ENCODE measurements at places on chromosomes 4 and X.

DNA sequence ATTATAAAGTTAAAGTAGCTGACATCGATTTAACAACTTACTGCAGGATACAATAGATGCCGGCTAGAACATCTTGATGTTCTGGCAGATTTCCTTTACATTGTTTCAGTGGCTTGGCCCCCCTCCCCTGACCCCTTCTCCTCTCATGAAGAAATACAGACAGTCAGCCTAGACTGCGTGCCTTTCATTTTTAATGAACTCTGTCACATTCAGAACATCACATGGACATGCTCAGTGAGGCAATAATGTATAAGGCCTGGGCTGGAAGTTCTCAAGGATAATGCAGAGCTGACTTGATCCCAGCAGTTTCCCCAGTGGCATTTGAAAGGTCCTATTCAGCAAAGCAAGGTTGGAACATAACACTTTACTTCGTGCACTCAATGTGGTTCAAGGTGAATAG is 239.2 kb downstream of the ANK2 start:
- no peak for DNase-seq

GRCh38 chr4:105679186-105679585 is 29.3 kb downstream of the INTS12 start:
- no peak for DNase-seq

- no peak for DNase-seq
Observed at GRCh38 chrX:99301990-99302389, 1108.1 kb downstream of the PCDH19 start.

GRCh38 chrX:100819534-100819836 is 706 bp upstream of the CSTF2 start:
- no peak for DNase-seq

GRCh38 chr4:168725930-168726329 is 229.1 kb downstream of the PALLD start:
- no peak for DNase-seq

DNA sequence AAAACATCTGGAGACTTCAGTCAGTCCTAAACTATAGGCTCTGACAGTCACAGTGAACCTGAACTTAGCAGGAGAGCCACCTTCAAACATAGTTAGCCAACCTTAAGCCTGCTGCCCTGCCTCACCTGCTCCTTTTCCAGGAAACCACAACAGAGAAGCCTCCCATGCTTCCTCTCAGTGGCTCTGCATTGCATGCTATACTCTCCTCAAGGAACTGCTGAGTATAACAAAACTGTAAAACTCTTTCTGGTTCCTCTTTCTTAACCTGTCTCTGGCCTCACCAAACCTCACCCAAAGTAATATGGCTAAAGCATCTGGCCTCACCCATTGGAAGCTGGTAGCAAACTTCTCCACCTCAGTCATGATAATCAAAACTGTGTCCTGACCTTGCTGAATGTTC is 122.1 kb downstream of the ANKRD50 start:
- DNase-seq = no peak

DNA sequence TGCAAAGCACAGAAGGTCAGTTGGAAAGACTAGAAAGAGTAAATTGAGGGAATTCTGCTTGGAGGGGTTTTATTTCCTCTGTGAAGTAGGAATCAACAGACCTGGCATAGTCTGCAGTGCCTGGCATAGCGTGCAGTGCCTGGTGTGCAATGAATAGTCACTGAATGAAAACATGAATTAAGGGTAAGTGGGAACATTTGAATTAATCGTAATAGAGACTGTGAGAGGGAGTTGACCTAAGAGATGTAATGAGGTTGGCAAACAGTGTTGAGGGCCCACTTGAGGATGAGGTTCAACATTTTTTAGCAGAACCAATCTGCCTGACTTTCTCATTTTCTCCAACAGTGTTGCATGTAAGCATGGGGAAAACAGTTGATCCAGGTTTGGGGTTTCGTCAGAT is 377.2 kb upstream of the FTHL17 start:
- no peak for DNase-seq

GRCh38 chrX:57282568-57282967 is 3.9 kb upstream of the FAAH2 start:
- no peak for DNase-seq

GRCh38 chrX:69321006-69321655 is 155.9 kb upstream of the PJA1 start:
- no peak for DNase-seq

DNA sequence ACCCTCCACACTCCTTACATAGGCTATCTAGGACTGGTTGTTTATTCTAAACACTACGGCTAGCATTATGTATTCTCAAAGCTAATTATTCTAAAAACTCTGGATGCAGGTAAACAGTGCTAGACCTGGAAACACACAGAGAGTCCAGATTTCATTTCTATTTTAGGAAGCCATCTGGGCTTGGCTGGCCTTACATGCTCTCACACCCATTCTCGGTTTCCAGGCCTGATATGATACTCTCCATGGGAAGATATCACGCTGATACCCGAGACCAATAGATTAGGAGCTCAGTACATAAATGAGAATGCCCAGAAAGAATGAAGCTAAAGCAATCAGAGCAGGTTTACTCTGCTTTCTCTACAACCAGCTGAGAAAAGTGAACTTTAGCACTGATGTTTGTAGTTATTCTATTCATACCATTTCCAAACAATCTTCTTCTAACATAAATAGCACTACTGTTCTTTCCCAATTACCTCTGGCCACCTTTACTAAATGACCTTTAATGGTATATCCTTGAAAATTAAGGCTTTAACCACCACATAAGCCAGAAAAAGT is 973.3 kb downstream of the PCDH18 start:
- no peak for DNase-seq

GRCh38 chrX:132662844-132663243 is 174.0 kb upstream of the MBNL3 start:
- no peak for DNase-seq
